NCI-H526 (cell line): ENCODE measurements at places on chromosomes 2 and 18.

GRCh38 chr2:150619607-150620330 lies 132.3 kb upstream of the RND3 start:
- no peak for DNase-seq

- no peak for DNase-seq
These were observed 68.7 kb upstream of the ACSL3 start for GRCh38 chr2:222792001-222792611.

- no peak for DNase-seq
These were observed 10.6 kb upstream of the IHH start for GRCh38 chr2:219071131-219071816.

DNA sequence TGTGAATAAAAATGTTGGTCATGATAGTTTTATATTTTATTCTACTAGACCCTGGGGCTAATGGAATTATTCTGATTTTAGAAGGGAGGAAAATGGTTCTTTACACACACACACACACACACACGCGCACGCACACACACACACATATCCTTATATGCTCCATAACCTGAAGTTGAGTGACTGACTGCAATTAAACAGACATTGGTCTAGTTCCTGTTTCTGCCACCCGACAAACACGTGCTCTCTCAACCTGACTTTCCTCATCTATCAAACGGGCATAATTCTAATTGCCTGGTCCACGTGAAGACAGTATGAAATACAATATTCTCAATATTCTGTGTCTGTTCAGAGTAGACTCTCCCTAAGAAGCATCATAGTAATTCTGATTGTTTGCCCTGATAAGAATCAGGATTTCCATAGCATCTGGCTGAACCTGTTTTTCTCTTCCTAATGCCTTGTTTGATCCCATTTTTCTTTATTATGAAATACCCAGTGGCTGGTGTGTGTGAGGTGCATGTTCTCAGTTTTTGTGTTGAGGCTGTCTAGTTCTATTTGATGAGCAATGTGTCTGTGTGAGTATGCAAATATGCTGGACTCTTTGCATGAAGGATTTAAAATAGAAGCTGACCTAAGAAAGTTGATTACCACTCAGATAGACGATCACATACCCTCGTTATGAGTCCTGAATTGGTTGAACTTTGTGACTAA lies 51.0 kb downstream of the SETBP1 start:
- peak; percentile 94 for DNase-seq

DNA sequence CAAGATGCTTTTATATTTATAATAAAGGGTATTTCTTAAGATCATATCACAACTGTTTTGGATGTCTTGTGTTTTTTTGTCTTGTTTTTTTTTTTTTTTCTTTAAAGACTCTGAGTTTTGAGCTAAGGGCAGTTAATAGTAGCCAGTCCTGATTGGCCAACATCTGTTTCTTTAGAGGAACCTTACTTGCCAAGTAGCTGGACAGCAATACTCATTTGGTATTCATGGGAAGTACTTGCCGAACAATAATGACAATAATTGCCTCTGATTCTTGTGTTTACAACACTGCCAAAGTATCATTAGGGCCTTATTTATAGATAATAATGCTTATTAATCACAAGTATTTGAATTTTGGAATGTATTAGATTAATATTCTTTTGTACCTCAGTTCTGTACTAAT lies 17.1 kb upstream of the POU3F3 start:
- DNase-seq, result no peak

DNA sequence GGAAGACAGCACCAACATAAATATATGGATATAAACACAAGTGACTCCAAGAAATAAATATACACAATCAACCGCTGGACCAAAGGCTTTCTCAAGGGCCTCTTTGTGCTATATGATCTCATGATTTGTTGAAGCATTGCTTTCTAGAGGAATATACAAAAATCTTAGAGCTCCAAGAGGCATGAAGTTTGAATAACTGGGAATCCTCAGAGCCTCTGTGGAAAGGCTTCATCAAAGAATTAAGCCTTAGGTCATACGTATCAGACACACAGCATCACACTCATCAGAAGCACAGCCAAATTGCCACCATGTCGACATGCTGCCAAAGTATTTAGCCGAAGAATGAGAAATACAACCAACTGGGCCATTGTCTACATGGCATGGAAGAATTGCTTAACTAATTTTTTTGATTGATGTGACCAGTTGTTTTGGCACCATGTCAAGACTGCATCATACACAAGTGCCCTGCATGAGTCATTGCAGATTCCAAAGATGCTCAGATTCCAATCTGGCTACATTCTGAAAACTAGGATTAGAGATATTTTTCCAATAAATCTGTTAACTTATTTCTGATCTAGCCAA lies 860.6 kb upstream of the ZEB2 start:
- no peak for DNase-seq

GRCh38 chr2:30385327-30385726 lies 61.7 kb upstream of the LCLAT1 start:
- DNase-seq, result no peak

DNA sequence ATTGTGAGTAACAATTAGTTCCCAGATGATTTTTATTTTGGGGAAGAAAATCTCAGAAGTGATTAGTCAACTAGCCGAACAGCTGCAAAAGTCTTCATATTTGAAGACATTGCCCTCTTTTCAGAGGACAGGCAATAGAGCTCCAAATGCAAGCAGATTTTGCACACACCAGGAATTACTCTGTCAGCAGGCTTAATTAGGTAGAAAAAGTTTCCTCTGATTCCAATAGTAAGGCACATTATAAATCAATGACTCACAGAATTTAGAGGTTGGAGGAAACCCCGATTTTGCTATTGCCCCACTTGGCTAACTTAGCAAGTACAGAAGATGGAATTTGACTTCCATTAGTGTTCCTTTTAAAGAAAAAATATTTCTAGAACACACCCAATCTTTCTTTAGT lies 30.7 kb upstream of the SCN1A start:
- DNase-seq, result no peak

- no peak for DNase-seq
These were observed 101.5 kb upstream of the CCDC195 start for GRCh38 chr2:224817676-224818075.

DNA sequence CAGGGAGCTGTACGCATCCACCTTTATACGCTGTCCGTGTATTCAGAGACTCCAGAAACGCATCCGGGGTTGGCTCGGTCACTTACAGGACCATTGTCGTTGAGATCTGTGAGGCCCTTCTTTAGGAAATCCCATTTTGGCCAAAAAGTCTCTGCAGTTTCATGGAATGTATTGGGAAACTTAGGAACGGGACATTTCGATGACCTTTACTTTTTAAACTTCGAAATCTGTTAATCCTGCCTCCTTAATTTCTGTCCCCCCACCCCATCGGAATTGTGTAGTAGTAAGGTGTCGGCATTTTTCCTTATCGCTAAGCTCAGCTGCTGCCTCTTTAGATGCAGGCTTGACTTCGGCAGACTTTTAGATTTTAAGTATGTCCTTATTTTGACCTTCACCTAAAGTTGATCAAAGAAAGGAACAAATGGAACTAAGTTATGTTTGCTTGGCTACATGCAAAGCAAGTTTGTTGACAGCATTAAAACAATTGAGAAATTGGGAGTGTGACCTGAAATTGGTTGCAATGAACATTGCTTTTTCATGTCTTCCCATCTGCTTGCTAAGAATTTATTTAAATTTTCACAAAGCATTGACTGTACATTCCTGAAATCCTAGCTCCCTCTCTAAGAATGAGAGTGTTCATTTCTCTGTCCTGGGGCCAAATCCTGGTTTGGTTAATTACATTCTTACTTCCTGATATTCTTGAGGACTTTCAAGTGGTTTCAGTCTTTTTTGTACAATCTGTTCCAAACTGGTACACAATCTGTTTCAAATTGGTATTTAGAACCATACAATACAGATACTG lies 884 bp upstream of the RAPH1 start:
- no peak for DNase-seq

- DNase-seq, result no peak
These were observed 23.3 kb upstream of the ROCK1 start for GRCh38 chr18:21134895-21135294.

DNA sequence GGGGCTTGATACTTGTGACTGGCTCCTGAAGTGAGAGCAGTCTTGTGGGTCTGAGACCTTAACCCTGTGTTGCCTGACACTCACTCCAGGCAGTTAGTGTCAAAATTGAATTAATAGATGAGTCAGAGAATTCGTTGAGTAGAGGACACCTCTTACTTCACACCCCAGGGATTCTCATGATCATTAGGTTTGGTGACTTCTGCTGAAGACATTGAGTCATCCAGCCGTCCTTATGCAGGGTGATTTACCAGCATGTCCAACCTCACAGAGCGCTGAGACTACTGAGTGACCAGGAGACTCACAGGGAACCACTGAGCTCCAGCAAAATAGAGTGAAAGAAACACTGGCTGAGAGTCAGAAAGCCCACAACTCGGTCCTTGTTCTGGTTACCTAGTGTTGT lies 36.0 kb upstream of the EVA1A start:
- no peak for DNase-seq

- DNase-seq, result no peak
These were observed 18.8 kb upstream of the SH3RF3 start for GRCh38 chr2:109110170-109110569.

DNA sequence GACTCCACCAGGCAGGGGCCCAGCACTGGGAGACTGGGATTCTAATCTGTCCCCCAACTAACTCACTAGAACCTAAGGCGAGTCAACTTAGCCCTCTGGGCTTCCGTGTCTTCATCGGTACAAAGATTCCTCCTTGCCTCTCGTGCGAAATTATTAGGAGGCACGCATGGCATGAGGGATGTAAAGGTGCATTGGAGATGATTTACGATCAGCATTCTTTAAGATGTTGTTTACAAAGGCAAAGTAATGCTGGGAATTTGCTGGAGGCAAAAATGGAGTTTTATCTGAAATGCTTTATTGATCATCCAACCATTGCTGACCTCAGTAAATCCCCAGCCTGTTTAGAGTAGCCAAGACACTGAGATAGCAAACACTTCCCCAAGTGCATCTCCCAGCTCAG lies 171.8 kb upstream of the KLHL29 start:
- DNase-seq, result no peak

DNA sequence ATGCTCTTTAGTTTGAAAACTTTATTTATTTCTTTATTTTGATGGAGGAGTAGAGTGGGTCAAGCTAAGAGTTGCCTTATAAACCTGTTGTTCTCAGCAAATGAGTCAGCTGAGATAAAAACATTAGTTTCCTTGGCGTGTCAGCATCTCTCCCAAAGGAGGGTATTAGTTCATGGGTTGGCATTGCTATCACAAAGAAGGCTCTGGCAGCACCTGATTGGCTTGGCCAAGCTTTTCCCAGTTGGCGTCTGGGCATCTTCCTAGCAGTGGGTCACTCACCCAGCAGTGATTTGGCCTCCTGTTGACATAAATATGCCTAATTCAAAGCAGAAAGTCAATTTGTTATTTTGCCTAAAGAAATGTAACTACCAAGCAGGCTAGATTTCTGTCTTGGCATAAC lies 200.7 kb upstream of the TNP1 start:
- no peak for DNase-seq

DNA sequence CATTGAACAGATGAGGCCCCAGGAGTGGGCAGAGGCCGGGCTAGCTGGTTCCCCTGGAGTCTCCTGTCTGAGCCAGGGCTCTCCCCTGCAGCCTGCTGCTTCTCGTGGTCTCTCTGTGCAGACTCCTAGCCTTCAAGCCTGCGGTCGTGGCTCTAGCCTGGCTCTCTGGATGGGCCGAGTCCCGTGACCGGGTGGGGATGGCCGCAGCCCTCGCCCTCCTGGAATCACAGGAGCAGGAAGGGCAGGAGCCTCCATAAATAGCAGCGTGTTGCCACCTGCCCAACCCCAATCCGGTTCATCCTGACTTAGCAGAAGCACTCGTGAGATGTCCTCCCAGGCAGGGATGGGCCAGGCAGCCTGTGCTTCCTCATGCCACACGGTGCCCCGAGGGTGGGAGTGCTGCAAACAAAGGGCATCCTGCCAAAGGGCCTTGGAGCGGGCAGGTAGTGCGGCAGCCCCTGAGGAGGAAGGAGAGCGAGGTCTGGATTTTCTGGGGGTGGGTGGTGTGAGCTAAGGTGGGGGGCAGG lies 43.9 kb downstream of the FOSL2 start:
- DNase-seq, result no peak
